DMS 273 treated with DMSO at 0.1 percent for 48 hours (cell line): ENCODE measurements at places on chromosomes 16 and 17.

DNA sequence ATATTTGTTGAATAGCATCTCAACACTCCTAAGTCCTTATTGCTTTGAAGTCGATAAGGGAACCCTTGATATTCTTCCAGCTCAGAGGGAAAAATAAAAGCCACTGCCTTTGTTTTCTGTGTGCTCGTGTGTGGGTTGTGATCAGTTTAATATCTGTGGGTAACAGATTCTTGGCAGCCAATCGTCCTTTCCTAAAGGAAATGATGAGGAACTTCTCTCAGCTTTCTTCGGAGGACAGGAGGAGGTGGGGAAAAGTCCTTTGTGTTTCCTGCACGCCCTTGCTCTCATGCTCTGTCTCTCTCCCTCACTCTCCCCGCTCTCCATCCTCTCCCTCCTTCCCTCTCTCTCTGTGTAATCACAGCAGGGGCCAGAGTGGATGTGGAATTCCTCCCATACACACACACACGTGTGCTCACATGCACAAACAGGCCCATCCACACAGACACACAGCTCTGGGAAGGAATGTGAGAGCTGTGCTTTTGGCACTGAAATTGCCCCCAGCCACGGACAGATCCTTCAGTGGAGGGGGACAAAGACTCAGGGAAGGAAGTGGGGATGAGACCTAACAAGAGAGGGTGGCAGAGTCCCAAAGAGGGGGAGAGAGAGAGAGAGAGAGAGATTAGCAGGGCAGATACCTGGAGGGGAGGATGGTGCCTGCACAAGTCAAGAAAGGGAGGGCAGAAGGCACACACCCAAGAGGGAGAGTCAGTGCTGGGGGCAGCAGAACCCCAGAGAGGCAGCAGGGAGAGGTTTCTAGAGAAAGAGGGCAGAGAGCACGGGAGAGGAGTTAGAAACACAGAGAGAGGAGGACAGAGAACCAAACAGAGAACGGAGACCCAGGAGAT is 83.5 kb upstream of the PLCG2 start:
- DNase-seq: no peak

GRCh38 chr16:54862529-54862928 is 68.1 kb upstream of the IRX5 start:
- no peak for DNase-seq

- no peak for DNase-seq
Observed at GRCh38 chr16:14539631-14540030, 90.4 kb downstream of the PARN start.

DNA sequence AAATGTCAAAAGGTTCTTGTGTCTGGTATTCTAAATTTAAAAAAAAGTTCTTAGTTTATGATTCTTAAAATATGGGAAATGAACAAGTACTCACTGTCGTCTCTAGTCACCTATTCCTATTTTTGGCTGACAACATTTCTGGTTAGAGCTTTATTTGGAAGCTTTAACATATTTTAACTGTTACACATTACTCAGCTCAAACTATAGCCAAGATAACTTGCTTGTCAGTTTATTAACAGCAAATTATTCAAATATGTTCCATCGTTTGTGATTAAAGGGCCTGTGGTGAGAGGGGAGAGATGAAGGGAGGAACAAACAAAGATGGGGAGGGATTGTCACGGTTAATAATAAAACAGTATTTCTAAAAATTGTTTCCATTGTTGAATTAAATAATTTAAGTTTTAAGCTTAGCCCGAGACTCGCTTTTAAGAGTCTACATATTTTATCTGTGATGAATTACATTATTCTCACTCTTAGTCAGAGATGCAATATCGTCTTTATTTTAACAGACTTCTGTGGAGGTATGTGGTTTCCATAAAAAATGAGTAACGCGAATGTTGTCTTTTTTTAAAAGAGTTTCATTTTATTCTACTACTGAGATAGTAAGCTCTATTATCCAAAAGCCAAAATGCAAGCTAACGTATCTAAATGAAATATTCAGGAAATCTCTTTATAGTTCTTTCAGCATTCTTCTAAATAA is 321.9 kb upstream of the PMFBP1 start:
- no peak for DNase-seq

GRCh38 chr16:85309656-85310587 is 197.7 kb upstream of the CIBAR2 start:
- DNase-seq: no peak

DNA sequence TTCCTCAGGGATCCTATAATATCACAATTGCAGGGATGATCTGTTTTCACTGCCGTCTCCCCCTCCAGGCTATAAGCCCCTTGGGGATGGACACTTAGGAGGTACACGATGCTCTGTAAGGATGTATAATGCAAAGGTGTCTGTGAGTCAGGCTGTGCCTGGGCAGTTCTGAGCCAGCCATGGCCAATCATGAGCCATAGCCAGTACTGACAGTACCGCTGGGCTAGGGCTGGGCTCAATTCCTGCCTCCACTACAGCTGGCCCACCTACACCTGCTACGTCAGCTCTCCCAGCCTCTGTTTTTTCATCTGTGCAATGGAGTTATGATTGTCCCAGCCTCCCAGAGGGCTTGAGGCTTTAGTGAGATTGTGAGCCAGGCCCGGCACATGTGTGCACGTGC is 2.8 kb upstream of the WNT9B start:
- DNase-seq: no peak

GRCh38 chr16:15653227-15653626 is 3.2 kb downstream of the NDE1 start:
- DNase-seq: no peak

- DNase-seq: no peak
Observed at GRCh38 chr17:66928949-66929348, 35.6 kb upstream of the CACNG4 start.

DNA sequence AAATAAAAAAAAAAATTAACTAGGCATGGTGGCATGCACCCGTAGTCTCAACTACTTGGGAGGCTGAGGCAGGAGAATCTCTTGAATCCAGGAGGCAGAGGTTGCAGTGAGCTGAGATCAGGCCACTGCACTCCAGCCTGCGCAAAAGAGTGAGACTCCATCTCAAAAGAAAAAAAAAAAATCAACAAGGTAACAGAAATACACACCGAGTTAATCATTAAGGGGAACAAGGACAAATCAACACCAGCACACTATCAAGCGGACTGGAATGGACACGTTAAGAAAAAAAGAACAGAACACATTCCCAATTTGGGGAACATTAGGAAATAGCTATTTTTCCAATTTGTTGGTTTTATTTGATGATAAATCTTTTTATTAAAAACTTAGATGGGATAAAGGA is 28.4 kb upstream of the GLG1 start:
- DNase-seq: no peak

GRCh38 chr16:20865420-20866131 is 34.6 kb downstream of the DCUN1D3 start:
- DNase-seq: no peak

DNA sequence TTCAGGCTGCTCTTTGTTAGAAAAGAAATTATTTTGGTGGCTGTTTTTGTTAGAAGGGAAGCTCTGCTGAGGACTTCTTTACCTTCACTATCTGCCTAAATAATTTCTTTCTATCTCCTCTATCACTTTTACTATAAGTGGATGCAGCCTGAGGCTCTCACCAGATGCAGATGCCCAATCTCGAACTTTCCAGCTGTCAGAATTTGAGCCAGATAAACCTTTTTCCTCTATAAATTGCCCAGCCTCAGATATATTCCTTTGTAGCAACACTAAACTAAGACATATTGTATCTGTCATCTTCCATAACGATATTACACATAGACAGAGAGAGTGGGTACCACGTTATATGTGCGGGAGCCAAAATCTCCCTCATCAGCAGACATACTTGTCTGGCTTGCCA is 15.7 kb upstream of the CDH8 start:
- no peak for DNase-seq

GRCh38 chr17:7493941-7494340 is 9.8 kb downstream of the POLR2A start:
- DNase-seq: no peak

- no peak for DNase-seq
Observed at GRCh38 chr16:81167851-81168250, 70.6 kb upstream of the BCO1 start.

DNA sequence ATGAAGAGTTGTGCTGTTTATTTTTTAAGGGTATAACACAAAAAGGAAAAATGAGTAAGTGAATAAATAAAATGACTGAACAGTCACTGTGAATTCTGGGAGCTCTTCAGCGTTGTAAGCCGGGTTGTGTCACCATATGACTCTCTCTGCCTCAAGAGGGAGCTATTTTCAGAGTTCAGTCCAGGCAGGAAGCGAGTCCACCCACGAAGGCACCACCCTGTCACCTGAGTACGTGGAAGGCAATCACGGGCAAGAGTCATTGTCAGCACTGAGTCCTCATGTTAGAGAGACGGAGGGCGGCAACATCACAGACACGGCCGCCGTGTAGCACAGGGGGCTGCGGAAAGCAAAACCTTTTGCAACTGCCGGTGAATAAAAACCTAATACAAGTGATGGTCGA is 227.6 kb downstream of the UTP18 start:
- DNase-seq: no peak

GRCh38 chr16:69395859-69396186 is 10.0 kb upstream of the TERF2 start:
- DNase-seq: no peak

DNA sequence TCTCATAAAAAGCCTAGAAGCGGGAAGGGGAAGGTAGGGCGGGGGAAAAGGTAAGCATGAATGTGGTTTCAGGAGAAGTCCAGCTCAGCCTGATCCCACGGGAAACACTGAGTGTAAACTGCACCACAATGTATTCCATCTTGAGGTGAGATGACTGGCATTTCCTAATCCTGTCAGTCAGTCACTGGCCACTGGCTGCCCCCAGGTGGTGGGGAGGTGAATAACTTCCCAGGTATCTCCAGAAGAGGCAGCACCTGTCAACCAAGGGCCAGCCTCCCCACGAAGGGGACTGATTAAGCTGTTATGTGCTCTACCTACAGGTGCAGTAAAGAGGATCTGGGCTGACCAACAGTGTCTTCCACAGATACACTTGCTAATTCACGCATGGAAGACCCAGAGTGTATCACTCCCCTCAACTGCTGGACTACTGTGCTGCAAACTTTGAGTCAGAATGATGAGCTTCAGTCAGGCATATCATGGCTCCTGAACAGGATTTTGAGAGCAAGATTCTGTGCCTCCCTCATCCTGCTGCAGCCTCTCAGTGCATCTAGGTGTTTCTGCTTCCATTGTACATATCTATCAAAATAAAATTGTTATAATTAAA is 108.5 kb upstream of the CCL2 start:
- DNase-seq: no peak

DNA sequence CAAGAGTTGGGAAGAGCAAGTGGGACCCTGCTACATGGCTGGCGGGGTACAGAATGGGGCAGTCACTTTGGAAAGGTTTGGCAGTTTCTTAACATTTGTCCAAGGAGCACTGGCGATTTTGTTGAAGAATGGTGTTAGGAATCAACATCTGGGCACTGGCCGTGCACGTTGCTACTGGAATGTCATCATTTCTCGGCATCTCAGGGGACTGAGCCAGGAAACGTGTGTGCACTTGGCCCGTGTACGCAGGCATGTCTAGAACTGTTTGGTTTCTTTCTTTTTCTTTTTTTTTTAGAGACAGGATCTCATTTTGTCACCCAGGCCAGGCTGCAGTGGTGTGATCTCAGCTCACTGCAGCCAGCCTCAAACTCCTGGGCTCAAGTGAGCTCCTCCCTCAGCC is 17.3 kb upstream of the FOXK2 start:
- DNase-seq: no peak

DNA sequence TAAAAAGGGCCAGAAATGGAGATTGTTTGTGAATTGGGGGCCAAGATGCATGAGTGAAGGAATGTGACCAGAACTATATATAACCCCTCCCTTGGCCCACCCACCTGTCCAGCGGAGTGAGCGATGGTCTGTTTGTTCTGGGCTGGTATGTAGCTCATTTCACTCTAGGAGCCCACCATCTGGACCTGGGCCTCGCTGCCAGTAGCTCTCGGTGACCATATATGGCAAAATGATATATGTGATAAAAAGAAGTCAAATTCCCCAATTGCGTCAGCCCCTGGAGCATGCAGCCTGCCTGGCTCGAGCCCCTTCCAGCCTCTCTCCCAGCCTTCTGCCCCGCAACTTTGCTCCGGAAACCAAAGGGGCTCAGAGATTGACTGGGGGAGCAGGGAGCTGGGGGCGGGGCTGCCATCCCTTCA is 47.3 kb downstream of the CCDC42 start:
- DNase-seq: no peak

DNA sequence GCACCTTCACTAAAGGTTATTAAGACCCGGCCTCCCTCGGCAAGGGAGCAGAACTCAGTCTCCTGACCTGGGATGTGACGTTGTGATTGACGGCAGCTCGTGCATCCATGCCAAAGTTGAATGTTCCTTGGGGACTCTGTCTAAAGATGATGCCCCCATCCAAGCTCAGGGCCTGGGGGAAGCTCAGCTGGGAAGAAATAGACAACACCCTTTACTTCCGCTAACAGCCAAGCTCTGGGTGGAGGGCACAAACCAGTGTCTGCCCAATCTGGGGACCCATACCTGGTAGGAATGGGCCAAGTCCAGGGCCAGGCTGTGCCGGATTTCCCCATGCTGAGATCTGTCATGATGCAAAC is 95.4 kb downstream of the RMI2 start:
- no peak for DNase-seq

GRCh38 chr16:85350973-85351372 is 238.7 kb upstream of the CIBAR2 start:
- peak; percentile 96 for DNase-seq

DNA sequence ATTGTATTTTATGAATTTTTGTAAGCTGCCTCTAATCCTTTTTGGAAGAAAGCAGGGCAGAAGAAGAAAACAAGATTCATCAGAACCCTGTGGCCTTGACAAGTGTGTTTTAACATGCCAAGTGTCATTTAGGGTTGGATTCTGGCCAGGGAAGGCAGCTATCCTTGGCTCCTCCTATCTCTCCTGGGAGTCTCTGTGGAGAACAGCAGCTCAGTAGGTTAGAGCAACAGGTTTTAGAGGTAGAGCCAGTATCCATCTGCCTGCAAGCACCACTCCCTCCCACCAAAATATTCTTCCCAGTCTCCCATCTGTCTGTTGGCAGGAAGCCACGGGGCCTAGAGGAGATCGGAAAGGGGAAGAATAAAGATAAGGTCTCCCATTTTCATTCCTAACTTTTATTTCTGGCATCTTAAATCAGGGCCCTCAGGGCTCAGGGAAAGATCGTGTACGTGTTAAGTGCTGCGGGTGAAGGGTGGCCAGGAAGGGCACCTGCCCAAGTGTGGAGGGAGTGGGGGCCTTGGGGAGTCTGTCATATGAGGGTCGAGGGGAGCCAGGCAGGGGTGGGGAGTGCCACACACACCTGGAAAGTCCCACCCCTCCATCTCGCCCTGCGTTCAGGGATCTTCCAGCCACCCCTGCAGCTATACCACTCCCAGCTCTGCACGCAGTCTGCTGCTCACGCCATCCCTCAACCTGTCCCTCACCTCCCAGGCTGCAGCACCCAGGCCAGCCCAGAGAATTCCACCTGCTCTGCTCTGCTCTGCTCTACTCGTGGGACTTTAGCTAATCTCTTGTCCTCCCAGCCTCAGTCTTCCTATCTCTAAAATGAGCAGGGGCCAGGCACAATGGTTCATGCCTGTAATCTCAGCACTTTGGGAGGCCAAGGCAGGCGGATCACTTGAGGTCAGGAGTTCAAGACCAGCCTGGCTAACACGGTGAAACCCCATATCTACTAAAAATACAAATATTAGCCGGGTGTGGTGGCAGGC is 17.1 kb upstream of the CPSF4L start:
- peak; percentile 99 for DNase-seq

GRCh38 chr17:82003411-82004381 is 19.0 kb downstream of the CENPX start:
- no peak for DNase-seq
